ENCODE measurements at places on chromosomes 12 and 14. TPM values are rescaled to one million over a fixed set of nuclear protein-coding genes. Genes with fewer than 3 reads are reported as not detected.

PGF gene
- 2.2 TPM for total RNA-seq

LALBA gene
- 0.23 TPM for total RNA-seq

CATSPERB gene
- total RNA-seq: 0.16 TPM

OR6C2 gene
- total RNA-seq: not detected

RNASE4 gene
- total RNA-seq: 1.1 TPM

CLEC2B gene
- total RNA-seq: not detected

GPR84 gene
- total RNA-seq: 0.14 TPM

CLEC4D gene
- 0.25 TPM for total RNA-seq

ZNF705A gene
- 0.31 TPM for total RNA-seq

GALC gene
- total RNA-seq: 13.5 TPM

TMEM229B gene
- total RNA-seq: 7.5 TPM

MMP17 gene
- total RNA-seq: 11.6 TPM

POMT2 gene
- total RNA-seq: 19.7 TPM

CCT2 gene
- total RNA-seq: 249 TPM

TSFM gene
- 19.8 TPM for total RNA-seq

CSRP2 gene
- 107 TPM for total RNA-seq

CLEC4A gene
- 0.75 TPM for total RNA-seq

GUCY2C gene
- total RNA-seq: not detected

PDE3A gene
- total RNA-seq: 6.7 TPM

TAS2R7 gene
- total RNA-seq: not detected

RNASE9 gene
- not detected for total RNA-seq

KRT6C gene
- not detected for total RNA-seq

ARL1 gene
- 93.9 TPM for total RNA-seq

MDP1 gene
- total RNA-seq: 38.8 TPM

MOK gene
- 18.2 TPM for total RNA-seq

EXD2 gene
- total RNA-seq: 15.3 TPM

CCDC197 gene
- total RNA-seq: not detected

RD3L gene
- total RNA-seq: 0.52 TPM

PRH2 gene
- 0.92 TPM for total RNA-seq

PLEKHG7 gene
- total RNA-seq: 0.81 TPM

PPM1H gene
- 10.5 TPM for total RNA-seq

PPP1R3E gene
- 10.8 TPM for total RNA-seq

RAD51AP1 gene
- total RNA-seq: 24.2 TPM

TNFAIP2 gene
- total RNA-seq: 0.78 TPM

DIO2 gene
- 3.2 TPM for total RNA-seq

ADAMTS20 gene
- 4.8 TPM for total RNA-seq

LRRK2 gene
- total RNA-seq: 0.23 TPM

LBHD2 gene
- 0.32 TPM for total RNA-seq

SERPINA5 gene
- 0.37 TPM for total RNA-seq
